ENCODE measurements at places on chromosomes 6 and 20.

DNA sequence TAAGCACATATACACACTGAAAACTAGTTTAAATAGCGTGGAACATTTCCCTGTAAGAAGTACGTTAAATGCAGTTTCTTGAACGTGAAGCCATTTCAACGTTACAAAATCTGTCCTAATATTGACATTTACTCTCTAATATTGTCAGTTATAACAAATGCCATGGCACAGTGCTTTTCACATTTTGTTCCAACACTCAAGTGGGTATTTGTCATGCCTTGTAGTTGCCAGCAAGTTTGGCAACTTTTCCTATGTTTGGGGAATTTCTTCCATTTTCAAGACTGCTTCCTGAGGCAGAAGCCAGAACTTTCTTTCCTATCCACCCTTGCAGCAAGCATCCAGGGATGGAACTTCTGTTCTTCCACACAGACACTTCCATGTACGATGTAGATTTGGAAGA lies 63.0 kb downstream of the STX11 start:
- no peak for DNase-seq

DNA sequence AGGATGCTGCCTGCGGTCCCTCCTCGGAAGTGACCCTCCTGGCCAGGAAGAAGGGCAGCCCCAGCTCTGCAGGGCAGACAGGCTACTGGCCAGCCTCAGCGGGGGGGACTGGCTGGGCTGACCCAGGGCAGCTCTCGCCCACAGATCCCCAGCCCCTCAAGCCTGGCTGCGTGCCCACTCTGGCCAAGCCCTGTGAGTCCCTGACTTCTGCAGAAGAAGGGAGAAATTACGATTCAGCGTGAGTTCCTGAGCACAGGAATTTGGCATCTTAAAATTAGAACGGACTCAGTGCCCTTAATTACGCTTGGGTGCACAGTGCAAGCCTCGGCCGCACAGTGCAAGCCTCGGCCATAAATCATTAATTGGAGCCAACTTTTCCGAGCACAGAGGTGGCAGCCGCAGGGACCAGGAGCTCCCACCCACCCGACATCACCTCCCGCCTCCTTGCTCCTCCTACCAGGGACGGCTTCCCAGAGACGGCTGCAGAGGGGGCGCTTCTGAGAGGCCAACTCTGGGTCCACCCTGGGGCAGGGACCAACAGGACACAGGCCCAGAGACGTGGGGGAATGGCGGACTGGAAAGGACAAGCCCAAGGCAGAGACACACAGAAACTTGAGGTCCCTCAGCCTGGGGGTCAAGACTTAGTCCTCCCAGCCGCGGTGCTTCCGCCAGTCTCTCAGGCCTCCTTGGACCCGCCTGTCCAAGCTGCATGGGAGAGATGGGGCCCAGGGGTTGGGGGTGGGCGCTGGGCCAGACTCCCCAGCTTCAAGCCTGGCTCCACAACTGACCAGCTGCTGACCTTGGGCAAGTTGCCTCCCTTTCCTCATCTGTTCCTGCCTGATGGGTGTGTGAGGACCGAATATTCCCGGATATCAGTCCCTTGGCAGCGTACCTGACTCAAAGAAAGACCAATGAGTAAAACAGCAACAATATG lies 165.4 kb downstream of the TAF4 start:
- DNase-seq = peak; percentile 37

GRCh38 chr6:35385457-35386202 lies 43.3 kb downstream of the PPARD start:
- peak; percentile 82 for DNase-seq

GRCh38 chr6:121222656-121223055 lies 111.6 kb downstream of the TBC1D32 start:
- DNase-seq = peak; percentile 4

DNA sequence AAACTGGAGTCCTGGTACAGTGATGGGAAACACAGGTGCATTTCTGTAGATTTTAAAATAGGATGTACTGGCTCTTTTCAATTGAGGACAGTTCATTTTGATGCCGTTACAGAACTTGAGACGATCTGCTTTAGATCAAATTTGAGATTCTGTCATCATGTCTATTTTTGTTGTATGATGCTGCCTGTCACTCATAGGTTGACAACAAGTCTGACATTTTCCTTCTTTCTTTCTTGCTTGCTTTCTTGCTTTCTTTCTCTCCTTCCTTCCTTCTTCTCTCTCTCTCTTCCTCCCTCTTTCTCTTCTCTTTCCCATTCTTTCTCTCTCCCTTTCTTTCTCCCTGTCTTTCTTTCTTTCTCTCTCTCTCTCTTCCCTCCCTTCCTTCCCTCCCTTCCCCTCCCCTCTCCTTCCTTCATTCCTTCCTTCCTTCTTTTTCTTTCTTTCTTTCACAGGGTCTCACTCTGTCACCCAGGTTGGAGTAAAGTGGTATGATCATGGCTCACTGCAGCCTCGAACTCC lies 152.6 kb upstream of the SGK1 start:
- DNase-seq = peak; percentile 44

DNA sequence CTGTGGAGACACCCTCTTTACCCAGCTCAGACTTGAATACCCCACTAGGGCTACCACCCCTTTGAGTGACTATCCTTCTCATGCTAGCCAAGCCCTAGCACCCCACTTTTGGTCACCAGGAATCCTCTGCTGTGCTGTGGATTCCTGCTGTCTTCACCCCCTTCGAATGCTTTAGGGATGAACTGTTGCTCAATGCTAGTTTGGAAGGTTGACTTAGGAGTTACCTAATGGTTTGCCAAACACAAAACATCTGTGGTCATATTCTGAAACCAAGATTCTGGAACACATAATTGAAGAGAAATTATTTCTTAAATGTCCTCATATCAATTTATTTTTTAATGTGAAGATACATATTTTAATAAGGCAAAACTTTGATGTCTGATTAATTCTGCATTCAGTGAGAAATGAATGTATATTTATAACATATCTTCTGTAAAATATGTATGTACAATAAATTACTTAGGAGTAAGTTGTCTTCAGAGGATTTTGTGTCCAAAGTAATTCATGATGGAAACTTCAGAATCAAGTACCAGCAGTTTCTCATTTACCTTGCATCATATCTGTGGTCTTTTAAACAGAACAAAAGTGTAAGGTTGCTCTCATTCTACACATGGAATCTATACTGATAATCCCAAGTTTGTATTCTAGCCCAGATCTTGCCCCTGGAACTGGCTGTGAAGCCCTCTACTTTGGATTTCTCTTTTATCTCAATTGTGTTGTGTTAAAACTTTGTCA lies 46.9 kb downstream of the TMEM200A start:
- no peak for DNase-seq

DNA sequence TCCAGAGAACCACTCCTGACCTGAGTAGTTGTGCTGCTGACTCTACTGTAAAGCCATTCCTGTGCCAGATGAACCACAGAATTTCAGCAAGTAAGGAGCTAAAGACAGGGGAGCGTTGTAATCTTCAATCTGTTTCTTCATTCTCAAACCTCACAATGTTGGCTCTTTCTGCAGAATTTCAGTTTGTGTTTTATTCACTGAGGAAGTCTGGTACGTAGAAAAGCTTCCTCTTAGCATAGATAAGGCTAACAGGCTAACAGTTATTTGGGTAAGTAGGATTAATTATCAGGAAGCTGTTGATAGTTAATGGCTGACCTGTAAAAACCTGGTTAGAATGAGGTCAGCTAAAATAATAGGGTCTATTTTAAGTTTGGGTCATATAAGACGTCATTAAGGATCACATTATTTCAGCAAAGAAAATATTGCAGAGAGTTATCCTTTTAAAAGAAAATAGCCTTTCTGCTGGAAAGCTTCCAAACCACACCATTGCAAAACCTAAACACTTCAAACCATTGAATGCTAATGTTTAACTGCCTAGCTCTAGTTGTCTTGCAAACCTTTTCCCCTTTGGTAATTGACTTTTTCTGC lies 14.1 kb upstream of the TENT5A start:
- peak; percentile 68 for DNase-seq

DNA sequence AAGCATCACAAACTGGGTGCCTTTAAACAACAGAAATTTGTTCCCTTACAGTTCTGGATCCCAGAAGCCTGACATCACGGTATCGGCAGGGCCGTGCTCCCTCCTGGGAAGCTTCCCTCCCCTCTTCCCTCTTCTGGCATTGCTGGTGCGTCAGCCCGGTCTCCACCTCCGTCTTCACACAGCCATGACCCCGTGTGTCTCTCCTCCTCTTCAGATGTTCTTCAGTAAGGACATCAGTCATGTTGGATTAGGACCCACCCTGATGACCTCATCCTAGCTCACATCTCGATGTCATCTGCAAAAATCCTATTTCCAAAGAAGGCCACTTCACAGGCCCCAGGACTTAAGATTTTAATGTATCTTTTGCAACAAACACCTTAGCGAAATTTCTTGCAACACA lies 38.4 kb upstream of the TBXT start:
- DNase-seq = peak; percentile 64

- no peak for DNase-seq
Observed at GRCh38 chr6:45699663-45700062, 316.0 kb downstream of the CLIC5 start.

DNA sequence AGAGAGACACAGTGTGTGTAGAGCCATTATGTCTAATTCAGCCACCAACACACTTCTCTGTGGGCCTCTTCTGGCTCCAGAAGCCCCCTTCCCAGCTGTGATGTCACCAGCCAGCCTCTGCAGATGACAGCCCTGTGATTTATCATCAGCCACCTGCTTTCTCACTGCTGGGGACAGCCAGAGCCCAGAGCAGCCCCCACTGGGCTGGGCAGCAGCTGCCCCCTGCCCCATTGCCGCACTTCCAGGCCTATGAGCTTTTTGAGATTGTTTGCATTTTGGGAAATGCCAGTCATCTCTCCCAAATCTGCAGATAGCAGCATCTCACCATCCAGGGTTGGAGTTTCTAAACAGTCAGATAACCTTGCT lies 21.9 kb upstream of the STX16 start:
- peak; percentile 85 for DNase-seq

- DNase-seq = no peak
Observed at GRCh38 chr6:156283091-156283490, 494.1 kb upstream of the ARID1B start.

- DNase-seq = peak; percentile 68
Observed at GRCh38 chr6:34145161-34146020, 496 bp downstream of the GRM4 start.

- DNase-seq = peak; percentile 40
Observed at GRCh38 chr20:51014797-51015722, 7.8 kb downstream of the KCNG1 start.

DNA sequence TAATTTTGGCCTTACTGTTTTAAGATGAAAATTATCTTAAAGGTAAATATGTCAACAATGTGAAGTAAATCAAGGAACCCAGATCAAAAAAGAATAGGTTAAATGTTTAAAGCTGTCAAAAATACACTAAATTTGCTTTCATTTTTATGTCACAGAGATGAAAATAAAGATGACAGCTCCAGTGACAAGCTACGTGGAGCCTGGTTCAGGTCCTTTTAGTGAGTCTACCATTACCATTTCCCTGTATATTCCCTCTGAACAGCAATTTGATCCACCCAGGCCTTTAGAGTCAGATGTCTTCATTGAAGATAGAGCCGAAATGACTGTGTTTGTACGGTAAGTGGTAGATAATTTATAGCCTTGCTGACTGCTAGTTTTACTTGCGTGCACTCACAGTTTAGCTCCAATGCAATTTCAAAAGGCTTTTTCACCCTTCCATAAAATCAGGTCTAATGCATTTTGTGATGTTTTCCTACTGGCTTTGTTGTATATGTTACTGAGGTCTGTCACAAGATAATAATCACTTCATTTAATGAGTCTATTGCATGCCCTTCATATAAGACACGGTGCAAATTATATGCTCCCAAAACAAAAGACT lies 1.9 kb downstream of the HEBP2 start:
- no peak for DNase-seq

- no peak for DNase-seq
Observed at GRCh38 chr20:6685181-6685582, 82.3 kb upstream of the BMP2 start.

- no peak for DNase-seq
Observed at GRCh38 chr6:169638915-169639314, 62.9 kb downstream of the WDR27 start.

DNA sequence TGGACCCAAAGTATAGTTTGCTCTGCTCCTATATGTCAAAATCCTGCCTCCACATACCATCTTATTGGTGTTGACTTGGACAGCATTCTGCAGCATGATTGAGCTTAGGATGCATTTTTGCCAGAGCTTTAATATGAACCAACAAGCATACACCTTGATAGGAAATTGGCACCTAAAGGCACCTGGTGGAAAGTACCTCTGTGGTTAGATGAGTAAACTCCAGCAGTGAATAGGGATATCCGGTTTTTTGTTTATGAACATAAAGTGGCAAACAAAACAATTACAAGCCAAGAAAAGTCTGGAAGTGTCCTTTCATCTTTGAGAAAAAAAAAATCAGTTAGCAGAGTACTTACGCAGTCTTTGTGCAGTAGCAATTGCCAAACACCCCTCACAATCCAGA lies 6.2 kb upstream of the CYP24A1 start:
- DNase-seq = no peak

DNA sequence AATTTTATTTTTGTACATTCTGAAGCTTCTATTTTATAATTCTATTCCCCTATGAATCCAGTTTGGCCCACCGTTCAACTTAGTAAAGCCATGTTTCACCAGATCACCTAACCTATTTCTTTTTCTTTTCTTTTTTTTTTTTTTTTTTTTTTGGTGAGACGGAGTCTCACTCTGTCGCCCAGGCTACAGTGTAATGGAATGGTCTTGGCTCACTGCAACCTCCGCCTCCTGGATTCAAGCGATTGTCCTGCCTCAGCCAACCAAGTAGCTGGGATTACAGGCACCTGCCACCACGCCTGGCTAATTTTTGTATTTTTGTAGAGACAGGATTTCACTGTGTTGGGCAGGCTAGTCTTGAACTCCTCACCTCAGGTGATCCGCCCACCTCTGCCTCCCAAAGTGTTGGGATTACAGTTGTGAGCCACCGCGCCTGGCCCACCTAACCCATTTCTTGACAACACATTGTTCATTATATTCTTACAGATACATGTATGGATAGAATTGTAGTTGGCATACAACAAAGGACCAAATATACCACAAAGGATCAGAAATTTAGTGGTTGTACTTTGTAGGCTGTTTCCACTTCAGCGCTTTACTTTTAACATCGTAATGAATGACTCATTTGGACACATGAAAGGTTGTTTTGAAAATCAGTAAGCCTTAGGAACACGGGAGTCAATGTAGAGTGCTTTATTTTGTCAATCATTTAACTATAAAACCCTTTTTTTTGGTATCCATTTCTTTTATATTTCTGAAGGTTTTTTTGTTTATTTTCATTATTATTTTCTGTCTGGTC lies 63.2 kb downstream of the GJA1 start:
- DNase-seq = no peak

GRCh38 chr20:44491635-44492395 lies 16.1 kb downstream of the TTPAL start:
- no peak for DNase-seq

Data from muscle of leg (tissue), 16 donors.